SW 1271 (cell line): ENCODE measurements at places on chromosomes 11 and 22.

DNA sequence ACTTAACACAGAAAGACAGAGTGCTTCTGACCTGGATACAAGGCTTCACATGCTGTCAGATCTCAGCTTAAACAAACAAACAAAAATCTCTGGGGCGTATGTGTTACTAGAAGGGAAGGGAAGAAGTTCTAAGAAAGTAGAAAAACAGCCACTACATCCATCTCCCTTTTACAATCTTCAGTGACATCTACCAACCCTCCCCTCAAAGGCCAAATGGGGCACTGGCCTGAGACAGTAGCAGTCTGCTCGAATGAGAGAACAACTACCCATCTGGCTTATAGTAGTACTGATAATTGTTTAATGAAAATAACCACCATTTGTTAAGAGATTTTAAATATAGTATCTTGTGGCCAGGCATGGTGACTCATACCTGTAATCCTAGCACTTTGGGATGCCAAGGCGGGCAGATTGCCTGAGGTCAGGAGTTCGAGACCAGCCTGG, 29.4 kb downstream of the CCDC83 start:
- DNase-seq, result no peak

DNA sequence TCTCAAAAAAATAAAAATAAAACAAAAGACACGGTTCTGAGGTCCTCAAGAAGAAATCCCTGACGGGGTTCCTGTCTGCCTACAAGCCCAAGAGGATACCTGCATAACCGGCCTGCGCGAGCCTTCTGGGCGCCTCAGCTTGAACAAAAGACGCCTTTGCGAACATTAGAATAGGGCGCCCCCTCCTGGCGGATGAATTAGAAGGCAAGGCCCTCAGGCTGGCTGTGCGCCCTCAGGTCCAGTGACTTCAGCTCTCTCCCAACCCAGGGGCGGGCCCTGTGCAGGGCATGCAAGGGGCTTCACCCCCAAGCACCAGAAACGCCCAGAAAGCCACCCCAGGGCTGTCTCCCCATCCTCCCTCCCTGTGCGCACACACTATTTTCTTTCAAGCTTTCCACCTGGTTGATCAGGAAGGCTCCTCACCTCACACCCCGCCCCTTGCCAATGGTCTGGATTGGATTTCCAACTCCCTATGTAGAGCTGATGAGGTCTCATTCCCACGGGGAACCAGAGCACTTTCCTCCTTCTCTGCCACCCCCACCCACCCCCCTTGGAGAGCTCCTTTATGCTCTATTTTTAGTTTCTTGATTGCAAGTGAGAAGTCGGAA, 273.3 kb downstream of the BUD13 start:
- DNase-seq, result peak; percentile 10

DNA sequence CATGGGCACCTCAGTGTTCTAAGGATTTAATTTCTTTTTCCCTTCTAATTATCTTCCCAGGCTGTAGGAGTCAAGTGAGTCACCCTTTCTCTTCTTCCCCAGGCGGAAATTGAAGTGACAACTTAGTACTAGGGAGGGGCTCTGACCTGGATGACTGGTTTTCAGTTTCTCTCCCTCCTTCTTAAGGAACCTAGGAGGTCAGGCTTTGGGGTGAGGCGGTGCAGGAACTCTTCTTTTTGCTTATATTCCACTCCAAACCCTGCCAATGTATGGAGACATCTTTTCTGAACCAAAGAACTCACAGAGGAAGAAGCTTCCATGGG, 12.6 kb downstream of the ZDHHC5 start:
- no peak for DNase-seq

GRCh38 chr22:49789289-49790141, 38.2 kb downstream of the BRD1 start:
- no peak for DNase-seq

DNA sequence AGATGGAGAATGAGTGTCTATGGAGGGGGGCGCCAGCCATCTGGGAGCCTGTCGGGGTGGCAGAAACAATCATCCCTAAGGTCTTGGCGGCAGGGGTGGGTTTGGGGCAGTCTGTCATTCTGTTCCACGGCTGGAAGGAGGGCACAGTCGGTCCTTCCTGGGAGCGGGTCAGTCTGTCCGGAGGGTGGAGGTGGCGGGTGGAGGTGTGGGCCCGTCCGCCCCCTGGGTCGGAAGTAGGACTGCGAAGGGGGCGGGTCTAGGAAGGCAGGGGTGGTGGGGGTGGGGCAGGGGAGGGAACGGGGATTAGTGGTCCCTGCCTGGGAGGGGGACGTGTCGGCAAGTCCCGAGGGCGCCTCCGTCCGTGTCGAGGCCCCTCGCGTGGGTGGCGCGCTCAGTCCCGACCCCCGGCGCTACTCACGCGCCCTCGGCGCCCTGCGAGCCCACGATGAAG, 461 bp downstream of the TBC1D10A start:
- DNase-seq, result no peak

DNA sequence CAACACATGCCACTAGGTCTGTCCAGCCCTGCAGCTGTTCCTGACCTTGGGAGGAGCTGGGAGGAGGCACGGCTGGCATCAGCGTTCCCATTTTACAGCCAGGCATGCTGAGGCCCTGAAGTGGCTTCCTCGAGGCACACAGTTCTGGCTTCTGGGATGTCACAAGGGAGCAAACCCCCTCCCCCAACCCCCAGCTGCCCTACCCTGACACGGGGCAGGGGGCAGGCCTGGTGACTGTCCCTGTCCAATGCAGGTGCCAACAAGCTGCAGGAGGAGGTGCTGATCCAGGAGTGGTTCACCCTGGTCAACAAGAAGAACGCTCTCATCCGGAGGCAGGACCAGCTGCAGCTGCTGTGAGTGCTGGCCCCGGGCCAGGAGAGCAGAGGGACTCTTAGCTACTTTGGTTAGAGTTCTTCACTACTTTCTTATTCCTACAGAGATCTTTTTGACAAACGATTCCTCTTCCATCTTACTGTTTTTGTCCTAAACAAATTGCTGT, 5.3 kb downstream of the KCNK7 start:
- no peak for DNase-seq

DNA sequence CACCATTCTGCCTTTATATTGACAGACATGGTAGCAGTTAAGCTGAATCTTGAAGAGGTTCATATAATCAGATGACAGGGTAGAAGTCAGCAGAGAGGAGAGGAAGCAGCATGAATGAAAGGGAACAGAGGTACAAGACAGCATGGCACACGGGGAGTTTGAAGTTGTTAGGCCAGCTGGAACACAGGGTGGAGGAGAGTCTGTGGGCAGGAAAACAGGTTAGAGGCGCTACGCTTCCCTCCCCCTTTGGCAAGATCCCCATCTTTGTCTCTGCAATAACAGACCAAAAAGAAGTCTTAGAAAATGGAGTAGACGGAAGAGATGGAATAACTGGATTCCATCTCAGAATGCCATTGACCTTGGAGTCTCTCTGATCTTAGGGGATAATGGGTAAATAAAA, 20.0 kb upstream of the NDUFC2 start:
- no peak for DNase-seq

- no peak for DNase-seq
Measured at GRCh38 chr11:39011797-39012196, 2413.8 kb upstream of the RAG2 start.

DNA sequence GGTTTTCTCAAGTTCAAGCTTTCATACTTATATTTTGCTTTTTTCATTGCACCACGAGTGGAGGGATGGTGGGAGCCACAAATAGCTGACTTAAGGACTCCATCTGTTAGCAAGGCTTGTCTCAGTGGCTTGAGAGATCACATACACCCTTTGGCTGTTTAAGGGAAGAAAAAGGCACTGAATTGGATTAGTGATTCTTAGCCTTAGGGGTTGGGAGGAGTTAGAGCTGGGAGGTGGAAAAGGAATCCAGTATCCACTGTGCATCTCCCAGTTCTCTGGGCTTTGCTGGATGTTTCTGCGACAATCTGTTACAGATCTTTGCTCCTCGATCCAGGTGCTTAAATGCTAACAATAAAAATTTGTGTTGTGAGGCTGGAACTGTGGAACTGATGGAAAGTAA, 593.6 kb downstream of the CNTN5 start:
- DNase-seq, result no peak
